ENCODE measurements at places on chromosomes 2 and 18. TPM values are rescaled to one million over a fixed set of nuclear protein-coding genes. Genes with fewer than 3 reads are reported as not detected.
A peak's percentile ranks its signal among the peaks of the same experiment; 100 is the strongest.

ASPRV1 gene
- total RNA-seq = 0.78 TPM

RBKS gene
- total RNA-seq = 13.3 TPM

DNA sequence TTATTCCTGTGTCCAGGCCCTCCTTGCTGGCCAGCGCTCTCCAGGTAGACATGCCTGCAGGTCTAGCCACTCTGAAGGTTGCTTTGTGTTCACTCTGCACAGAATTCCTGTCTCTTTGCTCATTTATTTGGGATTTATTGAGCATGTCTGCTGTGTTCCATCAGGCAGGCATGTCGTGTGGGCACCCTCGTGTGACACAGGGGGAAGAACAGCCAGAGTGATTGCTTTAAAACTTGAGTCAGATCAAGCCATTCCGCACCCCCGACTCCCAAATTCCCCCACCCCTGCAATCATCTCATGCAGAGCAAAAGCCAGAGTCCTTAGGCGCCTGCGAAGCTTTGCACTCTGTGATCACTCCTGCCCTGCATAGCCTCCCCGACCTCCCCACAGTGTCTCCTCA lies 44.7 kb upstream of the SIX2 start:
- DNase-seq = no peak

GRCh38 chr2:46297546-46298271 lies 502 bp downstream of the EPAS1 start:
- peak; percentile 94 for DNase-seq

DNA sequence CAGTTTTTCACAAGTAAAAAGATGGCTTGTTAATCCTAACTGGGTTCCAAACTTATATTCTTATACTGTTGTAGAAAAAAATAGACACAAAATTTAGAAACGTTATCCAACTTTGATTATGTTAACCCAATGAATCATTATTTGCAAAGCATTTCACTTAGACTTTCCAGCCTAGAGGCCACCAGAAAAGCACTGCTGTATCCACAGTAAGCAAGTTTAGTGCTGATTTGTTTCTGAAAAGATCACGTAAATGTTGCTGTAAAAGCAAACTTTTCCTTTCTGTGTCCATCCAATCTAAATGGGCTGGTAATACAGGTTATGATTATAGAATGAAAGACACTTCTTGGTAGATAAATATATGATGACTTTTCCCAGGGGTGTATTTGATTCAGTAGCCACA lies 17.6 kb upstream of the BZW1 start:
- DNase-seq = no peak

DNA sequence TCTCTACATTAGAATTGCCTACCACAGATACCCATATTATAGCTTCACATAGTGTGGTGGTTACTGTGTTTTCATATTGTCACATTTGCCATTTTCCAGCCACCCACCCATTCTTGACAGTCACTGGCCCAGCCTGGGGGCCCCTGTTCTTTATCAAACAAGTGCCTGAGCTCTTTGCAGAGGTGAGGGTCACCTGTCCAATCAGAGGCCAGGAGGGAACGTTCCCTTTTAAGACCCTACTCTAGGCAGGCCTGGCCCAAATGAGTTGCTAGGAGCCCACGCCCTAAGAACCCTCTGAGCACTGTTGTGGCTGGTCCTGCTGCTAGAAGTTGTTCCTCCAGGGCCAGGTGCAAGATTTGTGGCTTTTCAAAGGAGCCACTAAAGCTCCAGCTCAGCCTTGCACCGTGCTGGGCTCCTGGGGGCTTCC lies 5.2 kb downstream of the IL37 start:
- no peak for DNase-seq

- no peak for DNase-seq
These were observed 28.6 kb upstream of the TDRD15 start for GRCh38 chr2:21095178-21095577.

GRCh38 chr18:65206551-65207260 lies 544.1 kb upstream of the CDH7 start:
- DNase-seq = no peak

DNA sequence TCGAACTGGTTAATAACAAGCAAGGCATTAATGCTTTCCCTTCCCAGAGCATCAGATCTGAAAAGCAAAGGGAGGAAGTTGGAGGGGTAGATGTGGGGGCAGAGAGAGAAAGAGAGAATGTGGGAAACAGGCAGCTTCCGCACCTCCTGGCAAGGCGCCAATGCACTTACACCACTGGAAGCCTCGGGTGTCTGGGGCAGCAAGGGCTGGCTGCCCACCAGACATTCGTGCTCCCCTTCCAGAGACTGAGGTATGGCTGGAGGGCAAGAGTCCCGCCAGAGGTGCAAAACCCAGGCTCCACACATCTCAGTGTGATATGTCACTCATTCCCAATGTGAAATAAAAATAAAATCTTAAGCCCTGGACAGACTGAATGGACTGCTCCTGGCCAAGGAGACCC lies 46.4 kb downstream of the TEX51 start:
- no peak for DNase-seq

DNA sequence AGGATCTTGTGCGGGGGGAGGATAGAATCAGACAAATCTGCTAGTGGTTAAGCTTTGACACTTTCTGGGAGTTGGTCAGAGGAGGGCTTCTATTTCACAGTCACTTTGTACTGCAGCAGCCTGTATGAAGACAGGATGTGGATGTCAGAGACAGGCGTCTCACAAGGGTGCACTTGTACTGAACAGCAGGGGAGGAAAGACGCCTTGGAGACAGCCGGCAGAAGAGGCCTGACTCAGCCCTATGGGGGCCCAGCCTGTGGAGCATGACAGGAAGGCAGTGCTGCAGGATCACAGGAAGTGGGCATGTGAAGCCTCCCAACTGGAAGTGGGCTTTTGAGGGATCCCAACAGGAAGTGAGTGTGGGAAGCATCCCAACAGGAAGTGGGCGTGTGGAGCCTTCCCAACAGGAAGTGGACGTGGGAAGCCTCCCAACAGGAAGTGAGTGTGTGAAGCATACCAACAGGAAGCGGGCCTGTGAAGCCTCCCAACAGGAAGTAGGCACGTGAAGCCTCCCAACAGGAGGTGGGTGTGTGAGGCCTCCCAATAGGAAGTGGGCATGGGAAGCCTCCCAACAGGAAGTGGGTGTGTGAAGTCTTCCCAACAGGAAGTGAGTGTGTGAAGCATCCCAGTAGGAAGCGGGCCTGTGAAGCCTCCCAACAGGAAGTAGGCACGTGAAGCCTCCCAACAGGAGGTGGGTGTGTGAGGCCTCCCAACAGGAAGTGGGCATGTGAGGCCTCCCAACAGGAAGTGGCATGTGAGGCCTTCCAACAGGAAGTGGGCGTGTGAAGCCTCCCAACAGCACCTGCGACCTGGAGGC lies 212.3 kb downstream of the SNTG2 start:
- no peak for DNase-seq

All from left lobe of liver (tissue), 2 donors.